ENCODE measurements at places on chromosomes 4 and X.

DNA sequence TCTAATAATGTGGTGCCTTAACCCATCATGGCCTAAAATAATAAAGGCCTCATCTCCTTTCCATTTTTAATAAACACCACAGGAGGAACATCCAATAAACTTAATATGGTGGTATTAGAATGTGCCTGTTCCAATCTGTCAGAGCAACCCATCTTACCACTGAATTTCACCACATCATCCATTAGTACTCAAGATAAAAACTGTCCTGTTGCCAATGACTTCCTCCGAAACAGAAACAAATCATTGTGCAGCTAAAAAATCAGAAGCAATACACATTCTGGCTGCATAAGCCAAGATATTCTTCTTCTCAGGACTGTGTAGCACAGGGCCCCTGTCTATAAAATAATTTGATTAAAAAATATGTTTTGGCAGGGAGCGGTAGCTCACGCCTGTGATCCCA, 18.5 kb downstream of the TLR10 start:
- DNase-seq: peak; percentile 55

DNA sequence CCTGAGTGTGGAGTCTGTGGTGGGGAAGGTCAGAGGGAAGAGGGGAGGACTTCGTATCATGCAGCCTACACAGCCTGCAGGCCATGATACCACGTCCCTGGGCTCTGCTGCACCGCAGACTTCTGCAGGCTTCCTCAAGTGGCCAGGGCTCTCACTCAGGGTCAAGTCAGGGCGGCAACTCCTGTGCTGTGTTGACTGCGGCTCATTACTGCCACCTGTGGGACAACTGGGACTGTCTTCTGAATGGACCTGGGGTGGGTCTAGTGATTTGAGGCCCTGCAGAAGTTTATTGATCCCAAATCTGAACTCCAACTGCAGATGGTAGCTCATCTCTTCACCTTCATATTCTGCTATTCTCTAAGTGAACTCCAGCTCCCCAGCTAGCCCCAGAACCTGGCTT, 167.1 kb downstream of the NSUN7 start:
- peak; percentile 44 for DNase-seq

- DNase-seq: no peak
Measured at GRCh38 chr4:70187216-70187615, 8.3 kb upstream of the ODAM start.

- no peak for DNase-seq
Measured at GRCh38 chr4:39763714-39764572, 66.0 kb downstream of the UBE2K start.

DNA sequence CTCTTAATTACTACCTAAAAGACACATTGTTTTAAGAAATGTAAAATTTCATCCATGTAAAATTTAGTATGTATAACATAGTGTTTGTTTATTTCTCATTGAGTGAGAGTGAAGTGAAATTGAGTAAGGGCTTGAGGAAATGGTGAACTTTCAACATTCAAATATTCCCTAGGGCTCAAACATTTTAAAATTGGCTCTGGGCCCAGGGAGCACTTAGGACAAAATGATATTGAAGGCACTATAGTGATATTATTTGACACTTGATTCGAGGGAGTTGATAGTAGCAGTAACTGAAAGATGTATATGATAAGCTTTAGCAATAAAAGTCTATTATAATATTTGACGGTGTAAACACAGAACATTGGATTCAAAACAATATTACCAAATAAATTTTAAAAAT, 1244.0 kb upstream of the TENM3 start:
- DNase-seq: no peak

- DNase-seq: no peak
Measured at GRCh38 chr4:87499403-87500091, 29.6 kb downstream of the SPARCL1 start.

DNA sequence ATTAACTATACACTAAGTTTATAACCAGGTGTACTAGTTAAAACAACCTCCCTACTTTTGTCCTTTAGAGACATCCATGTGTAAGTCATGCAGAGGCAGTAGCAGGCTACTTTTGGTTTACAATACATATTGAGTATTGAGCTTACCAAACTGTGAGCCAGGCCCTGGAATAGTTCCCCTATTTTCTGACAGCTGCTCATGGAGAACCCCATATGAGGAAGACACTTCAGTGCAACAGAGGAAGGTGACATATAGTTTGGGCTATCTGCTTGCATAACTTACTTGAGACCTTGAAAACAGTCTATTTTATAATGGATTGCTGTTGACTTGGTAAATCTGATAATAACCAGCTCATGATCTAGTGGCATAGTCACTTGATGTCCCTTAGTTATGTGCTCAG, 190.5 kb downstream of the SH3BGRL start:
- peak; percentile 37 for DNase-seq

DNA sequence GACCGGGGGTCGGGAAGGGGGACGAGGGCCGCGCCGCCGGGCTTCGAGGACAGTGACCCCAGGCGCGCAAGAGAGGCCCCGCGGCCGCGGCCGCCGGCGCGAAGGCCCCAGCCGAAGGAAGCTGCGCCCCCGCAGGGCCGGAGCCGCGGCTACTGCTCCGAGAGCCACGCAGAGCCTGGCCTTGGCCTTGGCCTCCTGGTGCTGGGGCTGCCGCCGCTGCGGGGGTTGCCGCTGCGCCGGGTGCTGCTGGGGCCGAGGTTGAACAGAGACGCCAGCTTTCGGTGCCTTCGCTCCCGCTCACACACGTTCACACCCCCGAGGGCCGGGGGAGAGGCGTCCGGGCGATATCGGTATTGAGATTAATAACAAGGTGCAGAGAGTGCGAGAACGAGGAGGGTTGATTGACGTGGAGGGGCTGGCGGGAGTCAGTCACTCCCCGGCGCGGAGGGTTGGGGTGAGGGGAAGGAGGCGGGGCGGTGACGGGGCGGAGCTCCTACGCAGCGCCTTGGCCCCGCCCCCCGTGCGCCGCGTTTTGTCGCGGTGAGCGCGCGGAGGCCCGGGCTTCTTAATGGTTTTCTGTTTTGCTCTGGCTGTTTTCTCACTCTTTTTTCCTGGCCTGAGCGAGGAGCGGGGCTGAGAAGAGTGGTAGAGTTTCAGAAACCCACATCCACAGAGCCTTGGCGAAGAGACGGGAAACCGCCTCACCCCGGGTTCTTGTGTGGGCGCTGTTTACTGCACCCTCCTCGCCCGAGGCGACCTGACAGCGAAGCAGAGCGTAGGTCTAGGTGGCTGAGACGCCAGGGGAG, 878 bp upstream of the CNOT6L start:
- DNase-seq: peak; percentile 95

- no peak for DNase-seq
Measured at GRCh38 chrX:155216940-155217440, 730 bp downstream of the VBP1 start.

GRCh38 chrX:106039920-106040319, 1.4 kb upstream of the SERPINA7 start:
- no peak for DNase-seq

DNA sequence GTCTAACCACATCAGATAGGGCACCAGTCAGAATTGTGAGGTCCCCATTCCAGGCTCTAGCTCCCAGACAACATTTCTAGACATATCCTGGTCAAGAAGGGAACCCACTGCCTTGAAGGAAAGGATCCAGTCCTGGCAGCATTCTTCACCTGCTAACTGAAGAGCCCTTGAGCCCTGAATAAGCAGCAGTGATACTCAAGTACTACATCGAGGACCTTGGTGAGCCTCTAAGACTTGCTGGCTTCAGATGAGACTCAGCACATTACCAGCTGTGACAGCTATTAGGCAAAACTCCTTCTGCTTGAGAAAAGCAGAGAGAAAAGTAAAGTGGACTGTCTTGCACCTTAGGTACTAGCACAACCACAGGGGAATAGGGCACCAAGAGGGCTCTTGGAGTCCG, 205.8 kb upstream of the F9 start:
- DNase-seq: no peak

DNA sequence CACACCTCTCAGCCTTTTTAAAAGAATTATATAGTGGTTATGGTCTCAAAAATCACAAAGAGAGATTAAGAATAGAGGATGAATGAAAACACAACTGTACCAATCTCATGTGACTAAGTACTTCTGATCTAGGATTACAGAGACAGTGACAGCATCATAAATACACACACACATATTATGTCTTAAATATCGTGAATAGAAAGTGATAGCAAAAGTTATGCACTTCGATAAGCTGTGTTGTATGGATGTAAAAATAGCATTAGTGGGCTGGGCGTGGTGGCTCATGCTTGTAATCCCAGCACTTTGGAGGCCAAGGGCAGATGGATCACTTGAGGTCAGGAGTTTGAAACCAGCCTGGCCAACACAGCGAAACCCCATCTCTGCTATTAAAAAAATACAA, 25.0 kb downstream of the GYPA start:
- peak; percentile 12 for DNase-seq

- peak; percentile 66 for DNase-seq
Measured at GRCh38 chr4:156889616-156890594, 81.7 kb downstream of the PDGFC start.

DNA sequence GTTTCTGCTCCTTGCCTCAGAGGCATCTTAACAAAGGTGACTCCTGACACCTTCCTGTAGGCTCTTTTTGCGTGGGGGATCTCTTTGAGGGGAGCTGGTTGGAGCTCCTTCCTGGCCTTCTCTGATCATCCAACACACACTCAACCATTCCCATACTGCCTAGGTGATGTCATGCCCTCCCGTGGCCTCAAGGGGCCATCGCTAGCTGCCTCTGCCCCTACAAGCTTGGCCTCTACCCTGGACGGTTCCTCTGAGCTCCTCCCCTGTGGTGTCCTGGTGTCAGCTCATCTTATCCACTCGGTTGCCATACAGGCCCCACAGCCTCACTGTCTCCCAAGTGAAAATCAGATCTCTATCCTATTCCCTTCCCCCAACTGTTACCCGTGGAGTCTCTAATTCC, 13.7 kb upstream of the ZNF185 start:
- DNase-seq: no peak

- DNase-seq: no peak
Measured at GRCh38 chr4:7766086-7766485, 173.6 kb downstream of the AFAP1 start.

DNA sequence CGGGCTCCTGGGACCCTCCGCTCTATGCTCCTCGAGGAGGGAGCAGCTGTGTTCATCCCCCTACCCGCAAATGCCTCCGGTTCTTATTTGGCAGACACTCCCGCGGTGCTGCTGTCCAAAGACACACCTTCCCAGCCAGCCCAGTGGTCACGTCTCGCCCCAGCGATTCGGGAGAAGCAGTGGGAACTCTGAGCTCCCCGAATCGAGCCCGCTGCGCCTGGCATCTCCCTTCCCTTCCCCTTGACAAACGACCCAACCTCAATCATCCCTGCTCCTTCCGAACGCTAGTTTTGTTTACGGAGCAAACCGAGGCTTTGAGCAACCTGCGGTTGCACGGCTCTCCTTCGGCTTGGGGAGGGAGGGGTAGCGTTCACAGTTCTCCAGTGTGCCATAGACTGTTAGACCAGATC, 317 bp upstream of the FRMPD4 start:
- DNase-seq: no peak

DNA sequence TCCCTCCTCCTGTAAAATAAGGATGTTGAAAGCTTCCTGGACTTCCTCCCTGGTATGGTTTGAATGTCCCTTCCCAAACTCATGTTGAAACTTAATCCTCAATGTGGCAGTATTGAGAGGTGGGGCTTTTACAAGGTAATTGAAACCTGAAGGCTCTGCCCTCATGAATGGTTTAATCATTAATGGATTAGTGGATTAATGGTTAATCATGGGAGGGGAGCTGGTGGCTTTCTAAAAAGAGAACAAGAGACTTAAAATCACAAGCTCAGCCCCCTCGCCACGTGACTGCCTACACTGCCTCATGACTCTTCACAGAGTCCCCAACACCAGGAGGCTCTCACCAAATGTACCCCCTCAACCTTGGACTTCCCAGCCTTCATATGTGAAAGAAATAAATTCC, 124.6 kb upstream of the ANXA3 start:
- no peak for DNase-seq

DNA sequence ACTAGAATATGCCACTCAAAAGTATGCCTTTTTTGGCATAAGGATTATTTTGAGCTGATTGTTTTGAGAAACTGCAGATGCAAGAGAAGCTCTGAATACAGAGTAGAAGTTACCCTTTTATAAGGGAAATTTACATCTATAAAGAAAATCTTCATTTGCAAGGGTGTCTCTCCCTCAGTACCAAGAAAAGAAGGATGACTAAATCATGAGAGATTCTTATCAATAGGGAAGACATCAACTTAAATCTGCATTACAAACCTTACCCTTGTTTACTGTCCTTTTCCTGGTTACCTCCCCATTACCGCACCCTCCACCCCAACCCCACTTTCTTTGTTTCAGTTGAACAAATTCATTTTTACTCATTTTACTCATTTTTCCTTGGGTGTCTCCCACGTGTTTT, 62.5 kb downstream of the RLIM start:
- DNase-seq: no peak

DNA sequence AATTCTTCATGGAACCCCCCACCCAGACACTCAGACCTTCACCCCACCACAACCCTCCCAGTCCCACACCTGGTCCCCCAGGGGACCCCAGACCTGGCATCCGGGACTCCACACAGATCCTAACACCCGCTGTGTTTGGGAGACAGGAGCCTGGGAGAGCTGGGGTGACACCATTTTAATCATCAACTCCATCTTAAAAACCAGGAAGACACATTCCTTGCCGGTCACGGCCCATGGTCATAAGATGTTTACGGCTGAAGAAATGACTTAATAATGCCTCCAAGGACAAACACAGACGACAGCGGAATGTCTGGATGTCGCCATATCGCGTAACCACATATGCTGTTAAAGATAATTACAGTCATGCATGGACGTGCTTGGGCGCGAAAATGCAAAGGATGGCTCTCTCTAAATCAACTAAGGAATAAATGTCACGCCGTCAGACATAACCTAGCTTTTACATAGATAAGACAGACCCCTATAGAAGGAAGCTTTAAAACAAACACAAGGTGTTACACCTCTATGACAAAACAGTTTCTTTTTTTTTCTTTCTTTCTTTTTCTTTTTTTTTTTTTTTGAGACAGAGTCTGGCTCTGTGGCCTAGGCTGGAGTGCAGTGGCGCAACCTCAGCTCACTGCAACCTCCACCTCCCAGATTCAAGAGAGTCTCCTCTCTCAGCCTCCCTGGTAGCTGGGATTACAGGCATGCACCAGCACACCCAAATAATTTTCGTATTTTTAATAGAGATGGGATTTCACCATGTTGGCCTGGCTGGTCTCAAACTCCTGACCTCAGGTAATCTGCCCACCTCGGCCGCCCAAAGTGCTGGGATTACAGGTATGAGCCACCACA, 2.1 kb upstream of the DHRSX start:
- DNase-seq: peak; percentile 41

- DNase-seq: no peak
Measured at GRCh38 chr4:5734853-5735252, 23.9 kb downstream of the EVC start.

GRCh38 chr4:90219822-90220221, 92.6 kb downstream of the CCSER1 start:
- no peak for DNase-seq

DNA sequence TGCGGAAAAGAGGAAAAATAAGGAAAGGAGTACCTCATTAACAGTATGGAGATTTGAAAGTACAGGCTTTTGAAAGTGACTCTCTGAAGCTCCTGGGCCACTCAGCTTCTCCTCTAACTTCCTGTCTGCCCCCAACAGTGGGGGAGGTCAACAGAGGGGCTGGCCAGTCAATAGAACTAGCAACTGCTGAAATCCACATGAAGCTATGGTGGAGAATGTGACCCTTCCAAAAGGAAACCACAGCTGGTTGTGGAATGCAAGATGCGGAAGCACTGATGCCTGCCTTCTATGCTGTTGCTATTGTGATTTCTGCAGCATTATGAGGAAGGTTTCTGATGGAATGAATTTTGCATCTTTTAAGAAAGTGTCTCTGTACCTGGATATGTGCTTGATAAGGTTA, 2.4 kb downstream of the CORIN start:
- DNase-seq: peak; percentile 7

Data from suppressor macrophage treated with lipopolysaccharide for 4 hours (primary cell).